ENCODE measurements at places on chromosomes 16 and 17. TPM values are rescaled to one million over a fixed set of nuclear protein-coding genes. Genes with fewer than 3 reads are reported as not detected.

DNA sequence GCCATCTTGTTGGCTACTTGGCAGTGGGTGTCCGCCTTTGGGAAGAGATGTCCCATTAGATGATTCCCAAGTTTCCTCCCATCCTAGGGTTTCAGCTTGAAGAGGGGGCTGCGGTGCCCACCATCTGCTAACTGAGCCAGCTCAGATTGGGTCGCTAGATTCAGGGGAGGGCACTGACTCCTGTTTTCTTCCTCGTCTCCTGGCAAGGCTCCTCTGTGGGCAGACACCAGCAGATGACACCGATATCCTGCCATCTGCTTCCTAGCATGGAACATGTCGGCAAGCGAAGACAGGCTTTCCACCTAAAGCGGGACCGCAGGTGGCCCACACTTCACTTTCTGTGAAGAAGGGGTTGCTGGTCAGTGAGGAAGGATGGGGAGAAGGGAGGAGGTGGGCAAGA is 27.3 kb downstream of the C17orf75 start:
- no peak for DNase-seq

GRCh38 chr16:58485184-58485887 is 14.6 kb upstream of the NDRG4 start:
- DNase-seq, result no peak

- no peak for DNase-seq
Measured at GRCh38 chr16:47872225-47872624, 283.6 kb downstream of the ABCC12 start.

DNA sequence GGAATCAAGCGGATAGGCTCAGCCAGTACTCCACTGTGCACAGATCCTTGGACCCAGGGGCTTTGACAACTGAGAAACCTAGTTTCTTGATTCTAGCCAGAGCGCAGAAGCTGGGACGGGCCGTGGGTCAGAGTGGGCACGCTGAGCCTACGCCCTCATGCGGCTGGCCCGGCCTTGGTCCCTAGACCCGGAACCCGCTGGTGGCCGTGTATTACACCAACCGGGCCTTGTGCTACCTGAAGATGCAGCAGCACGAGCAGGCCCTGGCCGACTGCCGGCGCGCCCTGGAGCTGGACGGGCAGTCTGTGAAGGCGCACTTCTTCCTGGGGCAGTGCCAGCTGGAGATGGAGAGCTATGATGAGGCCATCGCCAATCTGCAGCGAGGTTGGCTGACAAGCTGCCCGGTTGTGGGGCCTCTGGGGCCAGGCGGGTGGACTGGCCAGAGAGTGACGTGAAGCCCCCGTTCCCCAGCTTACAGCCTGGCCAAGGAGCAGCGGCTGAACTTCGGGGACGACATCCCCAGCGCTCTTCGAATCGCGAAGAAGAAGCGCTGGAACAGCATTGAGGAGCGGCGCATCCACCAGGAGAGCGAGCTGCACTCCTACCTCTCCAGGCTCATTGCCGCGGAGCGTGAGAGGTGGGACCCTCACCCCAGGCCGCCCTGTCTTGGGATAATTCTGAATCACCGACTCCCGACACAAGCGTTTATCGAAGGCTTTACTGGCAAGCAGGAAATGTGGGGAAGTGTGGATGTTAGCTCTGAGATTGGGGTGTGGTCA is 946 bp downstream of the STUB1 start:
- DNase-seq, result no peak

DNA sequence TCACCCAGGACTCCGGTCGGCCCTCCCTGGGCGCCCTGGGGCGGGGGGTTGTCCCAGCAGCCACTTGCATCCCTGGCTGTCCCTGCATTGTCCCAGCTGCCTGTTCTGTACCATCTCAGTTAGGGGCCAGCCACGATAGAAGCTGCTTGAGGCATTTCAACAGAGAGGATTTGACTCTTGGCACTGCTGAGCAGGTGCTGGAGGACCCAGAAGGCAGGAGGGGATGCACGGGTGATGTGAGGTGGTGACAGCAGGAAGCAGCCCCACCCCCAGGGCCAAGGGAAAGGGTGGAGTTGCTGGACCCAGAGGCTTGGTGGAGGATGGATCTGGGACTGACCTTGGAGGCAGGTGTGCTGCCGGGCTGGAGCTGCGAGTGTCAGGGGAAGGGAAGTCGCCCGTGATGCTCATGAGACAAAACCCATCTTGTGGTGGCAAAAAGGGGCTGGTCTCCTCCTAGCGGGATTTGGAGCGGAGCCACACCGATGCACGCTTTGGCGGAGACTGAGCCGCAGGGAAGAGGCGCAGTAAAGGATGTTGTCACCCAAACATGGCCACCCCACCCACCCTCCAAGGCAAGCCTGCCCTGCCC is 188.0 kb upstream of the GSE1 start:
- DNase-seq, result no peak

DNA sequence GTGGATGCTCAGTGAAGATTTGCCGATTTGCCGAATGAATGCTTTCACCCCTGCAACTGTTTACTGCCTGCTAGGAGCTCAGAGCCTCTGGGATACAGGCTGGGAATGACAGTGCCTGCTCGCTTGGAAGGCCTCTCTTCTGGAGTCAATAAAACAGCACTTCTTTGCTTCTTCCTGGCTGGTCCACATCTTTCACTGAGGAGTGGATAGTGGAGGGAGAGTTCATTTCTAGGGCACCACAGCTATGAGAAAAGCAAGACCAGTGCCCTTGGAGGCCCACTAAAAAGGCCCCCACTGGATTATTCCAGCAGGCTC is 3.1 kb upstream of the USP7 start:
- no peak for DNase-seq

DNA sequence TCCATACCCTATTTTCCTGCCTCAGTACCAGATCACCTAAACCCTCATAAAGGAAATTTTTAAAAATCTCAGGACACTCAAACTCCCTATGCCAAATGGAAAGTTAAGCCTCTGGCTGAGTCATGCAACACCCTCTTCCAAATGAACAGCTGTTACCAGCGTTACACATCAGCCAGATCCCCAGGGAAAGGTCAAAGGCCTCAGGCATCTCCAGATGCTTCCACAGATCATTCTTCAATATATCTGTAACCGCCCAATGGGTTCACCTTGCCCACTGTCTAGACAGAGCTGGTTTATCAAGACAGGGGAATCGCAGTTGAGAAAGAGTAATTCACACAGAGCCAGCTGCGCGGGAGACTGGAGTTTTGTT is 29.1 kb upstream of the SHCBP1 start:
- DNase-seq, result no peak

DNA sequence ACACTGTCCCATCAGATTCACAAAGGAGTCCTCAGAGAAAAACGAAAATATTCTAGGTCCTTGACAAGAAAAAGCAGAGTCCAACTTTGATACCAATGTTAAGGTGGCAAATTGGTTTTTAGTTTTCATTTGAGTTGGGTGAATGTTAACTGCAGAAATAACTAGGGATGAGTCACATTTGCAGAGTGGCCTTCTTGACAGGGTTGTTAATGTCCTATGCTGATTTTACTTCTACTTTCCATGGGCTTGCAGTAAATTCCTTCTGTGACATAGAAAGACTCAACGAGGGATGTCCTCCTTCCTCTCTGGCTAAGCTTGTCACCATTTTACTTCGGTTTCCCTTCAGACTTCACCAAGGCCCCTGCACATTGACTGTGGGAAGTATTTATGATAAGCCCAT is 47.2 kb upstream of the ICAM2 start:
- no peak for DNase-seq

DNA sequence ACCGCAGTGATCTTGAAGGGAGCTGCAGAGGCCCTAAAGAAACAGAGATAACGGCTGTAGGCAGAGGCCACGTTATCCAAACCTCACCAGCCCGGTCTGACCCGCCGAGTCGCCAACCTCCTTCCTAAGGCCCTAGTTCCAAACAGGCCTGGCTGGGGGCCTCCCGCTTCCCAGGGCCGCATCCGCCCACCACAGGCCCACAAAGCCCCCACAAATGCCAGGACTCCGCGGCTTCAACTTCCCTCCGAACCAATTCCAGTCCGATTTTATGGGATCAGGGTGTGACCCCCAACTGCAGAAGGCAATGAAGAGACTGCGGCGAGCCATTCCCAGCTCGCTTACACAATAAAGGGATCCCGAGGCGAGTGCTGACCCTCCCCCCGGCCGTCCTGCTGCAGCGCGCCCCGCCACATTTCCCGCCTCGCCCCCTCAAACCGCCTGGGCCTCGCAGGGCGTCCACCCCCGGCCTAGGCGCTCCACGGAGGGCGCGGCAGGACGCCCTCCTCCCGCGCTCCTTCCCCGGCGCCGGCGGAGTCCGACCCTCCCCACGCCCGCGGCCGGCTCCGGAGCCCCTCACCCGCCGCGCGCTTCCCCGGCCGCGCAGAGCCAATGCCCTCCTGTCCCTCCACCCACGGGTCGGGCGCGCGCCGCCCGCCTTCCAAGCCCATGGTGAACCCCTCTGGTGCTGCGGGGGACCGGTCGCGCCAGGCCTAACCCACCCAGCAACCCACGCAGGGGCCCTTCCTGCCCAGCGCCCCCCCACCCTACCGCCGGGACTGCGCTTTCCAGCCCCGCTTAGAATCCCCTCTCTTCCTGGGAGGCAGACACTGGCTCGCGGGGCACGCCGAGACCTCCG is 926 bp downstream of the MYH10 start:
- no peak for DNase-seq

DNA sequence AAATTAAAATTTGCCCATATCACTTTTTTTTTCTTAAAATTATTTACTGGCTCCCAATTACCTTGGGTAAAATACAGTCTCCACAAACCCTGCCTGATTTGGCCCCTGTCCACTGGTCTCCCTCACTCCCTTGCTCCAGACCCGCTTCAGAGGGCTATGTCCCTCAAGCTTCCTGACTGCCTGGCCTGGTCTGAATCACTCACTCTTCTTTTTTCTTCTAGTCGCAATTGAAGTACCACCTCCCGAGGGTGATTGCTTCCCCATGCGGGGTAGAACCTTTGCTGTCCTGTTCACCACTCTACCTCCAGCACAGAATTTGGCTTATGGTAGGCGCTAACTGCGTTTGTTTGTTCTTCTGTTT is 598 bp upstream of the PGAP3 start:
- DNase-seq, result no peak

DNA sequence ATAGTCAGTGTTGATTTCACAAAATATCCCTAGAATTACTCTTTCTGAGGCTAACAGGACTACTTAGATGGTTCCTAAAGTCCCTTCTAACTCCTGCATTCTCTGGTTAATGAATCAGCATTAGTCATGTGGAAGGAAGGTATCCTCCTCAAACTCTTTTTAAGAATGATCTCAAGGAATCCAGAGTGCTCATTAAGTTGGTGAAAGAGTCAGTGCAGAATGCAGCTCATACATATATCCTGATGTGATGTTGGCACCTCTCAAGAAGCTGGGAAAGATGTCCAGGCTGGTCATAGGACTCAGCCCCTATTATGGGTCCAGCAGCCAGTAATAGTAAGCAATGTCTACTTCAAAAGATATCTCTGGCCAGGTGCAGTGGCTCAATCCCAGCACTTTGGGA is 65.5 kb downstream of the PIGL start:
- no peak for DNase-seq

- no peak for DNase-seq
Measured at GRCh38 chr16:67346341-67346740, 19.7 kb downstream of the LRRC36 start.

DNA sequence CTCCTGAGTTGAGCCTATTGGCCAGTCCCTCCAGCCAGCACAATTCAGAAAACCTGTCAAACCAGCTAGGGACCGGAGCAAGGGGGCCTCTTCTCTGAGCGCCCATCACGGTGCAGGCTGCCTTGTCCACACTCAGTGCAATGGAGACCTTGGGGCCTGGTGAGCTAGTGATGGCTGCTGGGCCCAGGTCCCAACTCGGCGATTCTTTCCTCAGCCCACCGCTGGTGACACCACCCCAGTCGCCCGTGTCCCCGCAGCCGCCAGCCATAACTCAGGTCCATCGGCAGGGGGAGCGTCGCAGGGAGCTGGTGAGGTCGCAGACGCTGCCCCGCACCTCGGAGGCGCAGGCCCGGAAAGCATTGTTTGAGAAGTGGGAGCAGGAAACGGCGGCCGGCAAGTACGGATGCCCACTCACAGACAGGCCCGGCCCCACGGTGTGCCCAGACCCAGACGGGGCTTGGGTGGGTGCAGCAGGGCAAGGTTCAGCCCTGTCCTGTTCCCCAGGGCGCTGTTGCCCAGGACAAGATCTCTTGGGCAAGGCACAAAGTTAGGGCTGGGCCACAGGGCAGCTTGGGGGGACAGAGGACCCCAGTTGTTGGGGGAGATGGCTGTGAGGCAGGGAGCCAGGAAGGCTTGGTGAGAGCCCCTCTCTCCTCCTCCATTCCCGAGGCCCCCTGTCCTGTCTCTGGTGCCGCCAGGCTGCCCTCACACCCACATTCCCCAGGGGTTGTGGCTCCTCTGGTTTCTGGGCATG is 10.8 kb downstream of the SMTNL2 start:
- DNase-seq, result peak; percentile 33

DNA sequence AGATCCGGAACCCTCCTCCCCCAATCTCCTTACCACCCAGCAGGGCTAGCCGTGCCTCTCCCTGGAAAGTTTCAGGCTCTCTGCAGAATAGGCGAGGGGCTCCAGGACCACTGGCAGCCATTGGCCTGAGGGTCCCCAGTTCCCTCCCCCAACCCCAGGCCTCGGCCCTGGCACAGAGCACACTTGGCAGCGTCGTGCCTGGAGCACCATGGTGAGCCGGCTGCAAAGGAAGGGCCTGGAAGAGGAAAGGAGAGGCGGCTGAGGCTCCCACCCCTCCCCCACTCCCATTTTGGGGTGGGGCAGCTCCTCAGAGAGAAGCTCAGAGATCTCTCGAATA is 369 bp upstream of the BTBD17 start:
- DNase-seq, result no peak

GRCh38 chr16:35252356-35252936 is 1793.0 kb downstream of the TP53TG3F start:
- DNase-seq, result no peak

GRCh38 chr16:74747-75334 is 2.4 kb upstream of the RHBDF1 start:
- no peak for DNase-seq

- peak; percentile 53 for DNase-seq
Measured at GRCh38 chr16:80656711-80657150, 115.9 kb downstream of the DYNLRB2 start.

GRCh38 chr17:27526604-27527002 is 70.4 kb downstream of the KSR1 start:
- DNase-seq, result peak; percentile 46

GRCh38 chr16:52350031-52350642 is 196.8 kb downstream of the TOX3 start:
- DNase-seq, result no peak

DNA sequence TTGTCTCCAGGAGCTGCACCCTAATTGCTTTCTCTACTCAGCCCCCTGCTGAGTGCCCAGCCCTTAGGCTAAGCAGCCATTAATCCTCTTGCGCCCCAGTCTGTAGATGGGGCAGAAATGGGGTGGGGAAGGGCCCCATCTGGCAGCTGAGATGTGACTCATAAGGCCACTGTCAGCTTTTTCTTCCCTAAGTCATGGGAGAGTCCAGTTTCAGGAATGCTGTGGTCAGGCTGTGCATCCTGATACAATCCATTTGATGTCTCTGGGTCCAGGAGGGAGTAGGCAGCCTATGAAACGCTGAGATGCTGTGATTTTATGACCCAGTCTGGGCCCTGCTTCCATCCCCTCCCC is 12.3 kb downstream of the PLXDC1 start:
- no peak for DNase-seq

The SMIM5 gene
- 0.09 TPM for total RNA-seq

The KRTAP4-9 gene
- total RNA-seq, result not detected

The KRT27 gene
- total RNA-seq, result not detected

The TOM1L1 gene
- 1.2 TPM for total RNA-seq

The SLC5A11 gene
- not detected for total RNA-seq

The NEK8 gene
- 4.2 TPM for total RNA-seq

The MYO15A gene
- total RNA-seq, result 0.64 TPM
